OCI-M1 (cell line): ENCODE measurements at places on chromosomes 11 and 22.

GRCh38 chr11:58647141-58647699 lies 24.8 kb downstream of the CNTF start:
- DNase-seq, result no peak

GRCh38 chr11:66745356-66746235 lies 16.6 kb upstream of the SPTBN2 start:
- no peak for DNase-seq

DNA sequence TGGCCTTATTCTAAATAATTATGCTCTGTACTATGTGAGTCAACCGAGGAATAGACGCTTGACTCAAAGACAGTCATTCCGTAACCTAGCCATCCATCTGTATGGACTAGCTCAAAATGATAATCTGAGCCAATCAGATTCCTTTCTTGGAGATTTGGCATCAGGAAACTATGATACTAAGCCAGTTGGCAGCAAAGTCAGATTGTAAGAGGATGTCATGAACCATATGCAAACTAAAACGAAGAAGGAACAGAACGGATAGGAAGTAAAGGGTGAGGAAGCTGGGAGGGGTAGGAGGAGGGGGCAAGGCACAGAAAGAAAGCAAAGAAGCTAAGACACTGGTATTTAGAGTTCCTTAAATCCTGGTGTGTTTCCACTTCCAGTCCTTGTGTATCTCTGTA lies 10.7 kb upstream of the SESN3 start:
- DNase-seq, result no peak

DNA sequence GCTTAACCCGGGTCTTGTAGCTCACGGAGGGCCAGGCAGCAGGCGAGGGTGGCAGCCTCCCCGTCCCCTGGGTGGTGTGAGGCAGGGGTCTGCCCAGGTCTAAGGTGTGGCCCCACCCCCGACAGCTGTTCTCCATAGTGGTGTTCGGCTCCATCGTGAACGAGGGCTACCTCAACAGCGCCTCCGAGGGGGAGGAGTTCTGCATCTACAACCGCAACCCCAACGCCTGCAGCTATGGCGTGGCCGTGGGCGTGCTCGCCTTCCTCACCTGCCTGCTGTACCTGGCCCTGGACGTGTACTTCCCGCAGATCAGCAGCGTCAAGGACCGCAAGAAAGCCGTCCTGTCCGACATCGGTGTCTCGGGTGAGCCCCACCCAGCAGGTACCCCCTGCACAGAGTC lies 24.4 kb downstream of the SYNGR1 start:
- no peak for DNase-seq

DNA sequence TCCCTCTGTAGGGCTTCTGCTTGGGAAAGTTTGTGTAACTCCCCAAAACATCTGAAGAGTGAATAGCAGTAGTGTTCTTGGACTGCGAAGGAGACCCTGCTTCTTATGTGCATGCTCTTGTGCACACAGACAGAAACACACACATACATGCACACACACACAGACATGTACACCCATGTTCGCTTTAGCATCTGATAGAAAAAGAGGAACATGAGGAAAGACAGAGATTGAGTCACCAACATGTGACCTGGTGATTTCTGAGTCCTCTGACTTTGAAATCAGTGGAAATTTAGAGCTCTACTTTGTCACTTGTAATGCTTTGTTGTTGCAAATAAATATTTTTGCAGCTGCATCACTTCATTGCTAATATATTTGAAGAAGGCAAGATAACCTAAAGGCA lies 23.8 kb downstream of the CD44 start:
- DNase-seq, result peak; percentile 79

- no peak for DNase-seq
Measured at GRCh38 chr11:103716363-103716762, 320.1 kb upstream of the DDI1 start.

DNA sequence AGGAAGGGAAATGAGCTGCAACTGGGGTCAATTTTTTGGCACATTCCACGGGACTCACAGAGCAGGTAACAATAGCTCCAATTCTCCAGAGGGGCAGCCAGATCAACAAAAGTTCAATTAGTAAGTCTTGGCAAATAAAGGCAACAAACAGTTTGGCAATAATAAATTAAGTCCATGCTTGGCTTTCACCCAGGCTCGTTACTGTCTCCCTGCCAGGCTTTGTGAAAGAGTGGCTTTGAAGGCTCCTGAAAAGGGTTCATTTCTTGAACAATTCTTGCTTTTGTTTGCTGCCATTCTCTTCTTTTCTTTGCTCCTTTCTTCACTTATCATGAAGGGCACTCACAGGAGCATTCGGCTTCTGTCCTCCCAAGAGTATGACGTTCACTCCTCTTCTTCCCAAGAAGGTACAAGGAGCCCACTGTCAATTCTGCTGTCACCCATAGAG lies 123.3 kb downstream of the APIP start:
- no peak for DNase-seq

DNA sequence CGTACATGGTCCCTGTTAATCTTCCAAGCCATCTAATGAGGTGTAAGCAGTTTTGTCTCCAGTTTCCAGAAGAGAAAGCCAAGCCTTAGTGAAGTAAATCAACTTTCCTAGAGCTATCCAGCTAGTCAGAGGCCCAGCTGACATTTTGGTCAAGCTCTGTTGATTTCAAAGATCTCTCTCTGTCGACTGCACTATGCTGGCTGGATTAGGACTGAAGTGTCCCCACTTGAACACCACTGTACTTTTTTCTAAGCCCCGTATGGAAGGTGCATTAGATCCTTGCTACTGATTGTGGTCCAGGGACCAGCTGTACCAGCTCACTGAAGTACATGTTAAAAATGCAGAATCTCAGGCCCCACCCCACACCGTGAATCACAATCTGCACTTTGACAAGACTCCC lies 176.5 kb upstream of the NAV2 start:
- DNase-seq, result no peak

DNA sequence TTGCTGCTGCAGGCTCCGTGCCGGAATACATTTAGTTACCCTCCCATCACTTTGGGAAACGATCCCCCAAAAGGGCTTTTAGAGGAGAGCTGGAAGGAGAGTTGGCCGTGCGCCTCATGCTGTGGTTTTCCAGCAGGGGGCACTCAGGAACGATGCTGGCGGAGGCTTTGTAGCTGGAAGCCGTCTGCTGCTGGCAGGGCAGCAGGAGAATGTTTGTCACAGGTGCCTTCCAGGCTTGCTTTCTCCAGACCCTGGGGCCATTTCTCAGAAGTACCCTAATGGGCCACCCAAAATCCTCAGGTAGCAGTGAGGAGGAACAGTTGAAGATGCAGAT lies 30.0 kb upstream of the CABP7 start:
- DNase-seq, result peak; percentile 62

DNA sequence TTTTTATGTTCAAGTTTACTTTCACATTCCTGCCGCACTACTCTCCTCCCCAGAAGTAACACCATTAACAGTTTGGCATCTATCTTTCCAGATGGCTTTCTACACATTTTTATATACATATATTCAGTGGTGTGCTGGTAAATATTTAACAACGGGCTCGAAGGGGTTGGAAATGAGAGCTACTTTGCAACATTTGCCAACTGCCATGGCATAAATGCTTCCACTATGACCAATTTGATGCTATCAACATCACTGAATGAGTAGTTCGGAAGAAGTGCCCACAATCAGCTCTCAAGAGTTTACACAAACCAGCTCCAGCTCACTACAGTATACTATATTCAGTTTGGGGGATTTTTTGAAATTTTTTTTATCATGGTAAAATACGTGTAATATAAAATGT lies 55.2 kb downstream of the RELT start:
- DNase-seq, result no peak

DNA sequence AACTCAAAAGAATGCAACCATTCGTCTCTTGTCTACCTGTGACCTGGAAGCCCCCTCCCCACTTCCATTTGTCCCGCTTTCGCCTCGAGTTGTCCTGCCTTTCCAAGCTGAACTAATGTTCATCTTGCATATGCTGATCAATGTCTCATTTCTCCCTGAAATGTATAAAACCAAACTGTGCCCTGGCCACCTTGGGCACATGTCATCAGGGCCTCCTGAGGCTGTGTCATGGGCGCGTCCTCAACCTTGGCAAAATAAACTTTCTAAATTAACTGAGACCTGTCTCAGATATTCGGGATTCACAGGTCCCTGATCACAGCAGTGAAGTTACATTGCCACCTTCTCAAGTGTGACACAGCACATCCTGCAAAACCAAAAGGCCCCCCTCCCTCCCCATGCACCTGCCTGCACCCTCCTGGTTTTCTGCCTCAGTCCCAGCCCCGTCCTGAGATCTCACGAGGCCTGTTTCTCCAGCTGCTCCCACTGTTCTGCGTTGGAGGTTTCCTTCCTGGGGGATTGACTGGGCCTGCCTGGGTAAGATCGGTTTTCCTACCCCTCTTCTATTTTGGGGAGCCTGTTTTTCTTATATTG lies 1328.7 kb downstream of the TBC1D22A start:
- DNase-seq, result no peak

- no peak for DNase-seq
Measured at GRCh38 chr11:131609337-131609736, 238.9 kb downstream of the NTM start.

- DNase-seq, result no peak
Measured at GRCh38 chr22:35917651-35918050, 111.0 kb downstream of the RBFOX2 start.

GRCh38 chr11:121449626-121450025 lies 2.5 kb upstream of the SORL1 start:
- DNase-seq, result no peak

- no peak for DNase-seq
Measured at GRCh38 chr22:22400099-22400498, 108.4 kb downstream of the ZNF280B start.

DNA sequence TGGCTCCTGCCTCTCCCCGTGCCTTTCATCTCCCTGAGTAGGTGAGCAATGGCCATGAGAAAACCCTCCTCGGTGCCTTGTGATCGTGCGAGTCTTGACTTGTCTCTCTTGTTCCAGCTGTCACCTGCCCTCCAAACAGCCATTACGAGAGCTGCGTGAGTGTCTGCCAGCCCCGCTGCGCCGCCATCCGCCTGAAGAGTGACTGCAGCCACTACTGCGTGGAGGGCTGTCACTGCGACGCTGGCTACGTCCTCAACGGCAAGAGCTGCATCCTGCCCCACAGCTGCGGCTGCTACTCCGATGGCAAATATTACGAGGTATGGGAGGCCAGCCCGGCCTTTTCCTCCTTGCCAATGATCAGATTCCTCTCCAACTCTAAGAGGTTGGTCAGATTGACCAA lies 51.7 kb downstream of the TECTA start:
- no peak for DNase-seq

DNA sequence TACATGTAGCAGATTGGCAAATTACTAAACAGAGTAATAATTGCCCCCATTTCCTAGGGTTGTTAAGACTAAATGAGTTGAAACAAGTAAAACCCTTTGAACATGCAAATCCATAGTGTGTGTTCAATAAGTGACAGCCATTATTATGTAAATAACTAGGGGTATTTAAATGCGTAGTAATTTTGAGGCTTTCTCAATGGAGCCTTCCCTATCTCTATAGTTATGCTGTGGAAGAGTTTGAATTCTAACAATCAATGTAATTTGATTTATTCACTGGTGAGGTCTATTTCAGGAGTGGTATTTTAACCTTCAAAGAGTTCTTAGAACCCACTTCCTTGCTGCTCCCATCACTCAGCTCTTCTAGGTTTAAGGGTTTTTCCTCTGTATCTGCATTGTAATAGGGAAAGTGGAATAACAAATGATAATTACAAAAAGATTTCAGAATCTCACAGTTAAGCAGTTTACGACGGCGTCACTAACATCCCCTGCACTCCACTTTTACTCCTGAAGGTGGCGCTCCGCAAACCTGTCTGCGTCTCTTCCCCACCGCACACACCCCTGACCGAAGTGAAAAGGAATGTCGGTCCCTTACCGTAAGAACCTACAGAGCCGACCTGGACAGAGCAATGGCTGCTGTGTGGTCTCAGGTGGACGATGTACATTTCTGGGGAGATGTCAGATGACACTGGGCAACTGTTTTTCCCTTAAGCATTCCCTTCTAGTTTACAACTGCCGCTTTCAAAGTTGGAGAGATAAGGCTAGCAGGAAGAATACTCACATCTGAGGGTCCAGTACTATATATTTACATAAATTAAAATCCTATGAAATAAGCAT lies 80.8 kb downstream of the ZC3H12C start:
- DNase-seq, result peak; percentile 73

DNA sequence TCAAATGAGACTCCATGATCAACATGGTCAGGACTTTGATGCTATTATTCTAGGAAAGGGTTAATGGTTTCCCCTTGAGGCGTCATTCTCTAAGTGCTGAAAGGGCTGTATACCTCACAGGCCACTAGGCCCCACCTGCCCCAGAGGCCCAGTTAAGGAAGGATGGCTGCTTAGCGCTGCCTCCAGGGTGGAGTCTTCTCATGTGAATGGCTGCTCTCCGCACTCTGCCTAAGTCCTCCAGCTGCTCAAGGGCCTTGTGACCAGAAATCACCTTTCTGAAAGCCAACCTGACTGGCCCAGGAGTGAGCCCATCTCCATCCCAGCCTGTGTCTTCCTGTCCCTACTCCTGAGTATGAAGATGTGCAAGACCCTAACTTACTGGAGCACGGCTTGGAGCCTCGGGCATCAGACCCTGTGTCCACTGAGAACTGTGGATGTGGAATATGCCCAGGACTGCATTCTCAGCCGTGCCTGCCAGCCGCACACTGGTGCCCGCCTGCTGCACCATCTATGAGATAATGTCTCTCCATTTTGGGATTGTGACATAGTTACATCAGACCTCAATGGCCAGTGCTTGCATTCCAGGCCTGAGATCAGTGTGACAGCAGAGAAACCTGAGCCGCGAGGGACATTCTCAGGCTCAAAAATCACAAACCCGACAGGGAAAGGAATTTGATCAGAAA lies 51.0 kb downstream of the SNX19 start:
- no peak for DNase-seq

GRCh38 chr11:24497831-24498230 lies 978 bp downstream of the LUZP2 start:
- no peak for DNase-seq

- no peak for DNase-seq
Measured at GRCh38 chr11:118215262-118215661, 9.5 kb downstream of the JAML start.

DNA sequence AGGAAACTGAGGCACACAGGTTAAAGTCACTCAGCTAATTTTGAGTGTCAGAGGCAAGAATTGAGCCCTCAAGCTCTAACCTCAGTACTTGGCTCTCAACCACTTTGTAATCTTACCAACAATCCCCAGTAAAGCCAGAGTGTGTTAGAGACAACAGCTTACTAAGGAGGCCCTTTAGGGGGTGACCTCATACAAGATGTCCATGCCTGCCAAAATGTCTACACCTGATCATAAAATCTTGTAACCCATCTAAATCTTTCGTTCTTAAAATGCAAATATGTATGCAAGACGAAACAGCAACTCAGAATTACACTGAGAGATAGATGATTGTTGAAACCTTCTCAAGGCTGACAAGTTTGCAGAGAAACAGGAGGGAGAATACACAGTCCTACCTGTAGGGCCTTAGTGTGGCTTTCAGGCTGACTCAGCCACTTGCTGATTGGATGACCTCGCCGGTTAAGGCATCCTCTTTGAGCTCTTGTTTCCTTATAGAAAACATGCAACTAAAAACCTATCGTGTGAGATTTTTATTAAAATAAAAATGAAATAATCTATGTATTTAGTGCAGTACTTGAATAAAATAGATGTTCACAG lies 143.2 kb downstream of the OPCML start:
- DNase-seq, result no peak
